ENCODE measurements at places on chromosomes 1 and 21.

DNA sequence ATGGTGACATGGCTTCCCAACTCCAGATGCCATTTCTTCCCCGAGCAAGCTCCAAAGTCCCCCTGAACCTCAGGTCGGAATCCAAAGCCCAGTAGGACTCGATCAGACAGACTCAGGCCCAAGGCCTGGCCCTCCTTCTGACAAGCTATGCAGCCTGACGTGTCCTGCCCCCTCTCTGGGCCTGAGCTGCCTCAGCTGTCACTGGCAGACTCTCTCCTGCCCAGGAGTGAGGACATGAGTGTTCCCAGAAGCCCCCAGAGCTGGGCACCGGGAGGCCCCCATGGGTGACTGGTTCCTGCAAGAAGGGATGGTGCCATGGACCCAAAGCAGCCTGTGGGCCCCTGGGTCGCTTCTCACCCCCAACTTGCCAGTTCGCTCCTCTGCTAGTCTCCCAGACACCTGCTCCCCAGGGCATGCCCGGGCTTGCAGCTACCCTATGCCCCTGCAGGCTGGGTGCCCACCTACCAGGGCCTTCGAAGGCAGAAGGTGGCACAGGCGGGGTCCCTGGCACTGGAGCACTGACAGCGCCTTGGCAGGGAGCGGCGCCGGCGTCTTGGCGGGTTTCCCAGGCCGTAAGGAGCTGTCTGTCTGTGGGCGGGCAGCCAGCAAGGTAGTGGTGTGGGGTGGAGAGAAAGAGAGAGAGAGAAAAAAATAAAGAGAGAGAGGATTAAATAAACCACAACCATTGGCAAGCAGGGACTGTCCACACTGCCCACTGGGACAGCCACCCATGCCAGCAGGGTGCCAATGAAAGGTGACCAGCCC, 2.3 kb downstream of the EDN2 start:
- DNase-seq, result no peak

GRCh38 chr1:221164951-221165838, 286.0 kb downstream of the HLX start:
- no peak for DNase-seq

GRCh38 chr1:9289090-9289534, 3.6 kb upstream of the SPSB1 start:
- DNase-seq, result peak; percentile 77

DNA sequence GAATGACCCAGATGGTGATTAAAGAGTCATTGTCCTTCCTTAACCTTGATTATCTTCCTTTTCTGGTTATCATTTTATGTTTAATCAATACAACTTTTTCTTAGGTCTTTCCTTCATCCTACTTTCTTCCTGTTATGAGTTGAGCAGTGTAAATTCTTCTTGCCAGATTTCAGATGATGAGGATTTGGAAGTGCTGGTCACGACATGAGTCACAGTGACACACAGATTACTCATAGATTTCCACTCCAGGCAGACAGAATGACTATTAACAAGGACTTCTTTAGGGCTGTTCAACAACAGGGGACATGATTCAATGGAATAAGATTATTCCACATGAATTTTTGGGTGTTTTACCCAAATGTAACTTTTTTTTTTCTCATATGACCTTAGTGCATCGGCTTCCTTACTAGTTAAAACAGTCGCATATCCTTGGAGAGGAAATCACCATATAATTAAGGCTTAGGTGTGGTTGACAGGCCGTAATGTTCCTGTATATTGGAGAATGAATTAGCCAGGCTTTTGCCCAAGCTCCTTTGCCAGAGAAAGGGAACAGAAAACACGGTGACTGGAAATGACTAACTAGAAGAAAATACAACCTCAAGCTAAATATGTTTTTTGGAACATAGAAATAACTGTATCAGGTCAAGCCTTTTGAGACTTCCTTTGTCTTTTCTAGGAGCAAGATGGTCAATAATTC, 44.2 kb downstream of the PRRX1 start:
- no peak for DNase-seq

- peak; percentile 49 for DNase-seq
Observed at GRCh38 chr1:23634840-23635651, 56.6 kb upstream of the RPL11 start.

DNA sequence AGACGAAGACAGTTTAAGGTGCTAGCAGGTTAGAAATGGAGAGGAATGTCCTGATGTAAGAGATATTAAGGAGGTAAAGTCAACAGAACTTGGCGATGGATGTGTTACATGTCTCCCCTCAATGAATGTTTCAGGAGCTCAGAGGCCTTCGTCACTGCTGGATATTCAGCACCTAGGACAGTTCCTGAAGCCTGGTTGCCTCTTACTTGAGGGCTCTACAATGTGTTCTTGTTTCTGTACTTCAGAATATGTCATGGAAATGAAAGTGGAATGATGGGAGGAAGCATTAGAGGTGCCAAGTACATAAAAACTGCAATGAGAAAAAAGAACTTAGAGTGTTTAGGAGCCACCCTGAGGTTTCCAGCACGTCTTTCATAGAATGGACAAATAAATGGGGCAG, 17.7 kb downstream of the TNR start:
- DNase-seq, result no peak

DNA sequence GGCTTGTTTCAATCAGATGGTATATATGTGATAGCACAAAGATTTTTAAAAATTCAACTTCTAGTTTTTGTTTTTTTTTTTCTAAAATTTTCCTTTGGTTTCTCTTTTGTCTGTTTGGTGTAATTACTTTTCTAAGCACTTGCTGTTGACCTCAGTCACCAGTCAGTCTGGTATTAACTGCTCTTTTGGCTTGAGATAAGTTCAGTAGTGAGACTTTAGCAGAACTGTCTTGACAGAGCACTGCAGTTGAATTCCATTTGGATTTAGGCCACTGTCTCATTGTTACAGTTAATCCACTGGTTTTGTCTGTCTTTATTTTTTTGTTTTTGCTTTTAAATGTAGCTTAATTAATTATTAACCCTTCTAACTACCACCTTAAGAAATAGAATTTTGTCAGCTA, 36.2 kb downstream of the OSBPL9 start:
- no peak for DNase-seq

GRCh38 chr1:202568410-202568809, 141.8 kb downstream of the SYT2 start:
- DNase-seq, result no peak

DNA sequence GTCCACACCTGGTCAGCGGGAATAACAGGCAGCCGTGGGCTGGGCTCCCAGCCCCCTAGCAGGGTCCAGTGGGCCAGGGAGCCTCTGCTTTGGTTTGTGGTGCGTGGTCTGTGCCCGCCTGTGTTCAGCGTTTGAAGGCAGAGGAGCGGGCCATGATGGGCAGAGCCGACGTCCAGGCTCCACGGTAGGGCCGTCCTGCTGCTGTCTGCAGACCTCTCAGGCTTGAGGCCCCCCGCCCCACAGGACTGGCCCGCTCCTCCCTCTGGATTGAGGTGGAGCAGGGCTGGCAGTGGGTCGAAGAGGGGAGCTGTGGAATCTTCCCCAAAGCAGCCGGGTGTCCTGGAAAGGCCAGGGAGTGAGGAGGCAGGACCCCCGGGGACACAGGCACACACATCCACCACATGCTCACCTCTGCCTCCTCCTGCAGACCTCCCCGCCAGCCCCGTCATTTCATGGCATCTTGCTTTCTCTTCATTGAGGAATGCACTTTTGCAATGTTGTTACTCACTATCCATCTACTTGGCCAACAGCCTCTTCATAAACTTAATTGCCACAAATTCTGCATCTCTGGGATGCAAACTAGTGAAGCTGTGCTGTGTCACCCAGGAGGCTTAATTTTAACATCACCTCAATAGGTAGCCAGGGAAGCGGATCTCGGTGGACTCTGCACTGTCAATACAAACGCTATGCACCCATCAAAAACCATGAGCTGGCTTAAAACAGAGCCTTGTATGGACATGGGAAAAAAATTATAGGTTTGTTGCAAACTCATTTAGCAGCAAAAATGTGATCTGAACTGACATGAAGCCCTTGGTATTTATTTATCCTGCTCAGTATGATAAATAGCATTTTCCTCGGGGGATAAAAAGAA, 85.9 kb downstream of the PDE9A start:
- DNase-seq, result no peak

GRCh38 chr1:108511764-108512163, 48.1 kb upstream of the EEIG2 start:
- DNase-seq, result no peak

DNA sequence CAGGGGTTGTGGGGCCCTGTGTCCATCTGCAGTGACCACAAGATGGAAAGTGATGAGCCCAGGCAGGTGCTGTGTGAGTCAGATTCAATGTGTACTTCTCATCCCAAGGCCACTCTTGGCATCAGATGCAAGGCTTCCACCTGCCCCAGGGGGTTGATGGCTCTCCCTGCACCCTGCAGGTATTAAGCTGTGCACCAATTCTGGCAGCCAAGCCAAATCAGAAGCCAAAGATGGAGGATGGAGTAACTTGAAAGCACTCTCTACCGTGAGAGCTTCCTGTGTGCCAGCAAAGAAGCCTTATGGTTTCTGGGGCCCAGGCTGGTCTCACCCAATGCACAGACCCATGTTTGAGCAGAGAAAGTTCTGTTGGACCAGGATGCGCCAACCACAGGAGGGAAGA, 44.3 kb upstream of the TENT5C start:
- no peak for DNase-seq

DNA sequence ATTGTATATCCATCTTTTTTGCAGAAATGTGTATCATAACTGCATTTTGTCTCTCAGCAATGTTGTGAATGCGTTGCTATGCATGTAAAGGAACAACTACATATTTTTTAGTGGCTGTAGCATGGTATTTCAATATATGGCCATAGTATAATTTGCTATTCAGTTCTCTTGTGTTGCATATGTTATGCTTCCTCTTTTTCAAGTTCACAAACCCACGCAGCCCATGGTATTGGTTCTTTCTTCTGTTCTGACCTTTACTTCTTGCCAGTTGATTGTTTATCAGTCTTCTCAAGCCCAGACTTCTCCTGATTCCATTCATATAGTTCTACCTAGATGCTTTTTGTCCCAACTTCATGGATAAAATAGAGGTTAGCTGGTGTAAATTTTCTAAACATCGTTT, 6.1 kb downstream of the SLC22A15 start:
- DNase-seq, result no peak

GRCh38 chr1:22236900-22237299, 94.0 kb upstream of the WNT4 start:
- DNase-seq, result no peak

- no peak for DNase-seq
Observed at GRCh38 chr1:232988572-232989040, 38.2 kb downstream of the NTPCR start.

DNA sequence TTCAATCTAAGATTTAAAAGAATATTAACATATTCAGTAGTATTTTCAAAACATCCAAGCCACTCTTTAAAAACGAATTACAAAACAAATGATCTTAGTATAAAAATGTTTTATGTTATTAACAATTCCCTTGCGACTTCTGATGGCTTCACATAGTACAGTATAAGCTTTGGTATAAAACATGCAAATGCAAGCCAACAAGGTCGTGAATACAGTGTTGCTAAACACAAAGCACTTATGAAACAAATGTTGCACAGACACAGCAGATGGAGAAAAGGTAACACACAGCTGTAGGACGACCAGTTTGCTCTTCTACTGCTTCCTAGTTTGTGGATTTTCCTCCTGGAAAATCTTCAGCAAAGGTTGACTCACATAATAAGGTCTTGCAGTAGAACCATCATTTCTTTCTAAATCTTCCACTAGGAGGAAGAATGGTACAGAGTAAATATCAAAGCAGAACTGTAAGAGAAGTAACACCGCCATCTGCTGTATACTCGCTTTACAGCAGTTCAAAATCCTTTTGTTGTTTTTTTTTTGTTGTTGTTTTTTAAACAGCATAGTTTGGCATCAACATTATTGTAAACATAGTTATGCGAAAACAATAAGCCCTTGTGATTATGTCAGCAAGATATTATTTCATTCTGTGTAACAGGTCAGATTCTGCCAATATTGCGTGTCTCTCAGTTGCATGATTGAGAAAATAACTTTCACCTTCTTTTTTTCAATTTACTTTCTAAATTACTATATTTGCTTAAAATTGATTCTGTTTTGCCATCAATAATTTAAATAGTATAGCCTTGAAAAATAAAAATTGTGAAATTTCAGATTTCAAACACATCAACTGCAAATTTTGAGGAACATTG, 69.5 kb downstream of the LHX8 start:
- no peak for DNase-seq

GRCh38 chr1:61089338-61089737, 7.0 kb downstream of the NFIA start:
- no peak for DNase-seq

DNA sequence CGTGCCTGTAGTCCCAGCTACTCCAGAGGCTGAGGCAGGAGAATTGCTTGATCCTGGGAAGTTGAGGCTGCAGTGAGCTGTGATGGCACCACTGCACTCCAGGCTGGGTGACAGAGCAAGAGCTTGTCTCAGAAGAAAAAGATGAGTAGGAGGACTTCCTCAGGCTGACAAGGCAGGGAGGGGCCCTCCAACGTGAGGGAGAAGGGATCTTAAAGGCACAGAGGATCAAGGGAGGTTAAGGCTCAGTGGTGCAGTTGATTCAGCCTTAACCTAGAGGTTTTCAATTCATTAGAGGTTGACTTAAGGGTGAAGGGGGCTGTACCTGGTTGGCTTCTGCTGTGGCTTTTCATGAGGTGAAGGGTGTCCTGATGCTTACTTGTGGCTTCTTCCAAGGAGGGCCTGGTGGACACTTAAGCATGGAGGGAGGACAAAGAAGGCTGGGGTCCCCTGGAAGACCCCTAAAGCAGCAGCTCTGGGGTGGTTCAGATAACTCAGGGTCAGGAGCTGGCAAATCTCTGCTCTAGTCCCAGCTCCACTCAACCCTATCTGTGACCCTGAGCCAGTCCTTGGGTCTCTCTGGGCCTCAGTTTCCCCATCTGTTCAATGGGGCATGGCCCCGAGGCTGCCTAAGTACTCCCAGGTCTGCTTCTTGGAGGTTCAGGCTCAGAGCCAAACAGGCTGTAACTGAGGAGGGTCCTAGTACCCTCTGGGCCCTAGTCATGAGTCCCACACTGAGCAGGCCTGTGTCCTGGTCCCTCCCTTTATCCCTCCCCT, 6.3 kb downstream of the EXTL1 start:
- no peak for DNase-seq

GRCh38 chr1:9700340-9700739, 48.8 kb downstream of the PIK3CD start:
- DNase-seq, result no peak
